NCI-H82 (cell line): ENCODE measurements at places on chromosomes 2 and 18.

GRCh38 chr2:15588329-15588919, 3.2 kb upstream of the DDX1 start:
- peak; percentile 87 for DNase-seq

DNA sequence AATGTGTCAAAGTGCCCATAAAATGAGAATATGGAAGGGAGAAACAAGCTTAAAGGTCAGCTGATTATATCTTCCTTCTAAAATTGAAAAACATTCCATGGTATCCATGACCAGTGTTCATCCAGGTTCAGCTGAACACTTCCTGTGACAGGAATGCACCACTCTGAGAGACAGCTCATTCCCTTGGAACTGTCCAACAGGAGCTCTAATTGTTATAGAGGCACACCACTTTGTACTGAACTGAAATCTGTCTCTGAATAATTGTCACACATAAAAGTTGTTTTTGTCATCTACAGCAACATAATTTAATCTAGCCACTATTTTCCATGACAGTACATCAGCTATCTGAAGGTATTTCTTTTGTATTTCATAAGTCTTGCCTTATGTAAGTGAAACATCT, 195.9 kb upstream of the ZNF804A start:
- no peak for DNase-seq

GRCh38 chr2:48525269-48525943, 4.5 kb upstream of the STON1 start:
- peak; percentile 24 for DNase-seq

GRCh38 chr2:148829618-148830017, 45.4 kb upstream of the KIF5C start:
- peak; percentile 81 for DNase-seq

DNA sequence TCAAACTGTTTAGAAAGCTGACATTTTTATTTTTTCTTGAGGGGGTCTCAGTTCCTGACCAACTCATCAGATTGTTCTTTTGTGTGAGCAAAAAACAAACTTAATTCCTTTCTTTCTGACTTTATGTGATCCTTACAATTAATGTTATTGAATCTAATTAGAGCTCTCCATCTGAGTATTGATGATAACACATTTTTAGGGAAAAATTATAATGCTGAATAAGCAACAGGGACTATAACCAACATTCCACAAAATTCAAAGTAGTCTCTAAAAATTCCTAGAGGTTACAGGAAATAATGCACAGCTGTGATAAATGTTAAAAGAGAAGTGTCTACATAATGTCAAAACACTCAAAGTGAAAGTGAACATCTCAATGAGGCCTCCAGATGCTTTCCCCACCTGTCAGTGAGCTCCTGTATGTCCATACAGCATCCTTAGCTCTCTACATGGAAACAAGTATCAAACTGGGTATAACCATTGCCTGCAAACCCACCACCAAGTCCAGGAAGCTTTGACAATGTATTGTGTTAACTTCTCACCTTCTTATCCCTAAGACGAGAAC, 786.0 kb upstream of the SLC39A10 start:
- DNase-seq = no peak

GRCh38 chr18:69814861-69815385, 132.8 kb downstream of the CD226 start:
- no peak for DNase-seq

DNA sequence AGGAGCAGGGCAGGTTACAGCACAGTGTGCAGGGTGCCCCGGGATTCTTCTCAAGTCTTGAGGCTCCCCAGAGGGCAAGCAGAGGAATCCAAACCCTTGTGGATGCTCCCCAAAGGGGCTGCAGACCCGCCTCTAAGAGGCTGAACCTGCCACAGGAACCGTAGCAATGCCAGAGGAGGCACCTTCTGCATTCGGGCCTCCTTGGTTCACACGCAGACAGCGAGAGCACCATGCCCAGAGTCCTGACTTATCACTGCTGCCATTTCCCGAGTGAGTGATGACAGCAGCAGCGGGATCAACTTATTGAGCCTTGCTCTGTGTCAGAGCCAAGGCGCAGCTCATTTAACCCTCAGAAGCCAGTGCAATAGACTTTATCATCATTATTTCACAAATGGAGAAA, 203.5 kb downstream of the CTIF start:
- DNase-seq = no peak

DNA sequence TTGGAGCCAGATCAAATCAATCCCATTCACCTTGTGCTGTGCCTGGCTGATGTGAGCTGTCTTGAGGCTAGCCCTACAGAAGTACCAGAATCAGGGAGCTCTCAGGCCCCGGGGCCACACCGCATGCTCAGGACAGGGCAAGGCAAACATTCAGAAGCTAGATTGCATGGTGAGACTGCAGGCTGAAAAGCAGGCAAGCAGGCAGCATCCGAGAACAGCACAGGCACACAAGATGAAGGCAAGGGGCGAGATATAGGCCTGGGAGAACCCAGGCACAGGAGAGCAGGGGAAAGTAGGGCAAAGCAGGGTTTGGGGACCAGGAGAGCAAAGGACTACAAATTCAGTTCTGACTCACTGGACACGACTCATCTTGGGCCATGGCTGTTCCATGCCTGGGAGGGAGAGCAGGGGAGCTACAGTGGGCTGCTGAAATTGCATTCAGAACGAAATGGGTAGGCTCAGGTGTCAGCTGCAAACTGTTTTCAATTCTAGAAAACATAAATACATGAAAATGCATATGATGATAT, 59.6 kb downstream of the GALNT14 start:
- DNase-seq = no peak

- no peak for DNase-seq
Measured at GRCh38 chr2:25816249-25816648, 62.0 kb downstream of the ASXL2 start.

GRCh38 chr2:237685408-237685807, 58.0 kb downstream of the LRRFIP1 start:
- peak; percentile 77 for DNase-seq

GRCh38 chr2:161471631-161472030, 55.5 kb downstream of the TBR1 start:
- DNase-seq = no peak

DNA sequence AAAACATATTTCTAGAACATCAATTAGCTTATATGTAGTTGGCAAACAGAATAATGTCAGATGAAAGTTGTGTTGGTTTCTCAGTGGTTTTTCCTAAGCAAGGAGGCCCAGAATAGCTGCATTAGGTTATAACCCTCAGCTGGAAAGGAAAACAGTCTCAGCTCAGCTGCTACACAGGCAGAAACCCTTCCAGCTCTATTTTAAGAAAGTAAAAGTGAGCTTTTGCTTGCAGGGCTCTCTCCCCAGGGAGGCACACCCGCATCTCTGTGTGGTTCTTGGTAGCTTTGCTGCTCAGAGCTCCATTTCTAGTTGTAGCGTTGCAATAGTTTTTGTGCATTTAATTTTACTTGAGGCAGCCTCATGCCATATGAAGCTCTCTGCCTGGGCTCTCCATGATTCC, 54.6 kb downstream of the PIKFYVE start:
- DNase-seq = no peak

DNA sequence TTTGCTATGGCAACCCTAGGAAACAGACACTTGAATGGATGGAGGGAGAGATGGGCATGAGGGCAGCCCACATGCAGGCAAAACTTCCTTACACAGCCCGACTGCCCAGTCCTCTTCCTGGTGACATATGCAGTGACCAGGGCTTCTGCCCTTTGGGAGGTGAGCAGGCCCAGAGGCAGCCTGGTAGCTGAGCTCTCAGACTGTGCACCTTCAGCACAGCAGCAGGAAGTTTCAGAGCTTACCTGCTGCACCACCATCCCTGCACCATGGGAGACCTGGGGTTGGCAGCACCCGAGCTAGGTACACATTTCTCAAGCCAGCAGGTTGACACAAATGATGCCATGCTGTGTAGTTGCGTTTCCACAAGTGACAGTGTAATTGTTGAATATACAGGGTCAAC, 97.6 kb upstream of the LMAN1 start:
- no peak for DNase-seq
